ENCODE measurements at places on chromosomes 7 and 10.

DNA sequence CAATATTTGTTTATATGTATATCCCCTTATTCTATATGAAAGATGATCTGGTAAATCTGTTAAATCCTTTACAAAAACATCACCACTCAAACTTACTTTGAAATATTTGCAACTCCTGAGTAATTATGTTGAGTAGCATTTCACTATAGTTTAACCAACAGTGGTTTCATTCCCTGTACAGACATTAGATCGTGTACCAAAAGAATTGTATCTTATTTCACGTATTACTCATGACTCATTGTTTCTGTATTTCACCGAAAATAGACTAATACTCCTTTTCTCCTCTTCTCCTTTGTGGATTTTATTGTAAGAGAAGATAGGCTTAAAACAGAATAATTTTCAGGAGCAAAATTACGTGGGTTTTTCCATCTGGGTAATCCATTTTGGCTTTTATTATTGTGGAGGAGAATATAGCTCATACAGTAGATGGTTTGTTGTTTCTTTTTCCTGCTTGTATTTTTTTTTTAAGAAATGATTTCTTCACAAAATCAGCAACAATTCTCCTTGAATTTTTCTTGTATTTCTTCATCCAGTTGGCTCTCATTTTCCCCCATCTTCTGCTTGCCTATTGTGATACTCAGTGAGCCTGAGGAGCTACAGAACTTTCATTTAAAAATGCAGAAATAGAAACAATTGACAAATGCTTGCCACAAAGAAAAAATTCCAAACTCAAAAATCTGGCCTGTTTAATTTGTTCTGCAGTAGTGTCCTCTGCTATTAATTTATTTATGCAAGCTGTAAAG is 90.6 kb upstream of the OIT3 start:
- no peak for DNase-seq

- DNase-seq, result no peak
Observed at GRCh38 chr7:121071132-121071531, 82.6 kb downstream of the CPED1 start.

DNA sequence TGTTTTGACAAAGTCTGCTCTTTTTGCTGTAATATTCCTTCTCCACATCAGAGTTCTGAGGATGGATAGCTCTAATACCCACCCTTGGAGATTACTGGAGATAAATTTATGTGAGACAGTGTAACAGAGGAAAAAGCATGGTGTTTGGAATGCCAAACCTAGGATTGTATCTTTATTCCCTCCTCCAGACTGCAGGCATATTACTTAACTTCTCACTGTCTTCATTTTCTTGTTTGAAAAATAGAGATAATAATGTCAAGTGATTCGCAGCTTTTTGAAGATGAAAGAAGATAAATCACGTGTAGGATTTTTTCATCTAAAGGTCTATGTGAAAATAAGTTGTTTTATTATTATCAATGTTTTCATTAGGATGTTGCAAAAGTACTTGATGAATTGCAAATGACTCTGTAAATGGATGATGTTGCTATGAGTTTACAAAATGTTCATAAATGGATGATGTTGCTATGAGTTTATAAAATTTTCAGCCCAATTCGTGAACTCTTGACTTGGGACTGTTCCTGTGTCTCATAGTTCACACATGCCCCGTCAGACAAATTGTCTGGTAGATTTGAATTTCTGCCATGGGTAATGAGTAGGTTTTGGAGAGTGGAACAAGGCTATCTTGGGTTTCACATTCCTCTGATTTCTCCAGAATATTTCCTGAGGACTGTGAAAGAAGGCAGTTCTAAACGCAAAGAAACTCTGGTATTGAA is 113.1 kb upstream of the IGFBP3 start:
- DNase-seq, result no peak

GRCh38 chr7:30790356-30790755 is 19.1 kb downstream of the MINDY4 start:
- DNase-seq, result no peak

DNA sequence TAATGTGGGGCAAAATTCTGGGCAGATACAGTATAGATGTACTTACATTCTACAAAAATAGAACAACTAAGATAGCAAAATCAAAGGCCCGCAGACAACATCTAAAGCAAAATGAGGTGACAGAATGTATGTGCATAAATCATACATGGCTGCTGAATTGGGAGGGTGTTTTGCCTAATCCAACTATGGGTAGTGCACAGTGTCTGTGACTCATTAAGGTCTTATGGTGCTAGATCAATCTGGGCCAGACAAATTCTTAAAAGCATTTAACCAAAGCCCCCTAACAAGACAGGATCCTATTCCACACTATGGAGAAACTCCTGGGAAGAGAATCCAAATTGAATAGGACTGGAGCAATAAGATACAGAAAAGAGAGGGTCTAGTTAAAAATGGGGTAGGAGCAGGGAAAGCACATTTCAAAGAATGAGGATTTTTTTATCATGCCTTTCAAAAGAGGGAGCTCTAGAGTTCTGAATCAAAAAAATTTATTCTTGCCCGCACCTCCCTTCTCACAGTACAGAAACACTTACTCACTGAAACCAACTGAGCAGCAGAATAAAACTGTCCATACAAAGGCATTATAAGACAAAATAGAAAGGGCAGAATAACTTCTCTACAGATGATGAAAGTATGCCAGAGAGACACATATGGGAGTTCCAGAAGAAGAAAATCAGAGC is 181.3 kb downstream of the RNLS start:
- DNase-seq, result no peak

- DNase-seq, result no peak
Observed at GRCh38 chr10:132249226-132249724, 58.5 kb downstream of the STK32C start.

- DNase-seq, result no peak
Observed at GRCh38 chr10:88234297-88234696, 348.8 kb downstream of the RNLS start.

GRCh38 chr10:122507616-122508015 is 46.3 kb downstream of the HTRA1 start:
- no peak for DNase-seq

DNA sequence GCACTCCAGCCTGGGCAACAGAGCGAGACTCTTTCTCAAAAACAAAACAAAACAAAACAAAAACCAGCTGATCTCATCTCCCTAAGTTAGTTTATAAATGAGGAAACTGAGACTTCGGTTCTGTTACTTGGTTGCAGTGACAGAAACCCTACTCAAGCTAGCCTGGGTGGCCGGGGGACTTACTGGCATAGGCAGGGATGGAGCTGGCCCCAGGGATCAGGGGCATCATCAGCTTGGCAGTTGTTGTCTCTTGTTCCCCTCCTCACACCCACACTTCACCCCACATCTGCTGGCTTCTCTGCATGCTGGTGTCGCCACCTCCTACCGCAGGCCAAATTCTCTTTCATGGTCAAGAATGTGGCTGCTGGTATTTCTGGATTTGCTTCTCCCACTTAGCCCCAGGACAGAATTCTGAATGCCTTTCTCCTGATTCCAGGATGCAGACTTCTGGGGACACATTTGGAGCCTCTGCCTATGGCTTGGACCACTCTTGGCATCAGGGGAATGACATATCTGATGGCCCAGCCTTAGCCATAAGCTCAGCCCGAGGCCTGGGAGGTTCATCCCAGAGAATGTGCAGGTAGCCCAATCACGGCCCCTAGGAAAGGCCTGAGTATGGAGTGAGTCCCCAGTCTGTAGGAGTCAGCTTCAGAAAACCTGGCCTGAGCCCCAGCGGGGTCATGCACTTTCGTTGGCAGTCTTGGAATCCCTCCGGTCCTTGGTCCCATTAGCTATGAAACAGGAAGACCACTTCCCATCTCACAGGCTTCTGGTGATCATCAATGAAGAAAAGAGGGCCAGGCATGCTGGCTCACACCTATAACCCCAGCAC is 41.6 kb upstream of the CTBP2 start:
- no peak for DNase-seq

DNA sequence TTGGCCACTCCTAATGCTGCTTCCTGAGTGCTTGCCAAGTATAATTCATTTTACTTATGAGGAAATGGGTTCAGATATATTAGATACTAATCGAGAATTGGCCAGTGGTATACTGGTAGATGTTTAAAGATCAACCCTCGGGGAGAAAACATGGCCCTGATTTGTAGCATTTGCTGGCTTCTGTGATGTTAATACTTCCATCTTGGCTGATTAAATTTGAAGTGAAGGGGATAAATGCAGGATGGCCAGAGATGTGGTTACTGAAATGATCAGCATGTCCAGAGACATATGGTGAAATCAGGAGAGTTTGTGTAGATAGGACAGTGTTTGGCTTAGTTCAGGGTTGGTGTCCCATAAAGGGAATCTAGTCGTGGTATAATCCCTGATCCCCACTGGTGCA is 11.2 kb downstream of the UBE2D4 start:
- DNase-seq, result no peak

- peak; percentile 84 for DNase-seq
Observed at GRCh38 chr7:101717628-101718357, 88.7 kb upstream of the MYL10 start.

DNA sequence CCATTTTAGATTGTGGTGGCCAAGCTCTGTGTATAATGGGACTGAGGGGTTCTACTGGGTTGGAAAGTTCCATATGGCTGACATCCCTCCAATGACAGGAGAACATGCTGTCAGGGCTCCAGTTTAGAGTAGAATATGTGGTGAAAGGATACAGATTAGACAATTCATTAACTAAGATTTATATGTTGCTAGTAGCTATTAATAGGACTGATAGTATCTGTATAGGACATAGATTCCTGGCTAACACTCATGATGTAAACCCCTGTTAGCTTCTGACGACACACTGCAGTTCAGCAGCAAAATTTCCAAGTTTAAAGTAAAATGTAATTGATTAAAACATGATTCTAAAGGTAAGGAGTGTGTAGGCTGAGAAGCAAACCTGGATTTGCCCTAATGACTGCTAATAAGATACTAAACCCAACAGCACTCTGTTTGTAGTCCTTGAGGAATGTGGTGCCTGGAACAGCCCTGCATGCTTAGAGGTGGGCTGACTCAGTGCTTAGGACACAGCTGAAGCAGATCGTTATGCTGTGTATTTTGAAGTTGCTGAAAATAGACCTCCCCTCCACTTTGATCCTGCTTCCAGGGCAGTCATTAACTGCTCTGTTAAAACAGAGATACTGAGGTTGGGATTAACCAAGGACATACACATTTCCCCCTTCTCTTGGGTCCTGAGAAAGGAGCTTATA is 1129.6 kb downstream of the SORCS3 start:
- DNase-seq, result no peak

GRCh38 chr10:121243609-121244241 is 354.5 kb downstream of the FGFR2 start:
- no peak for DNase-seq

- peak; percentile 93 for DNase-seq
Observed at GRCh38 chr7:94297397-94297838, 97.3 kb upstream of the COL1A2 start.

DNA sequence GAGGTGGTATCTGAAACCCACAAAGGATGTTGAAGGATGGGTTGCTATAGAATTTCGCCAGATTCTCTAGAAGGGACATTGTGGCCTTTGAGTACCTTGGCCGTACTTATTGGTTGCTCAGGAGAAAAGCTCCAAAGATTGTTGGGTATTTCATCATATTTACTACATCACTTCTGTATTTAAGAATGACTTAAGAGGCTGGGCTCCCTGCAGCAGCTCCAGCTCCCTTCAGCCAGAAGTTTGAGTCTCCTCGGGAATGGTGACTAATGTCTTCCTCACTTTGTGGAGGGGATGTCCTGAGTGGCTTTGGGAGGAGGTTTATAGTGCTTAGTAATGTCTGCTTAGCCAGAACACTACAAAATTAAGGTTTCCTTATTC is 18.1 kb downstream of the MINDY4 start:
- no peak for DNase-seq

DNA sequence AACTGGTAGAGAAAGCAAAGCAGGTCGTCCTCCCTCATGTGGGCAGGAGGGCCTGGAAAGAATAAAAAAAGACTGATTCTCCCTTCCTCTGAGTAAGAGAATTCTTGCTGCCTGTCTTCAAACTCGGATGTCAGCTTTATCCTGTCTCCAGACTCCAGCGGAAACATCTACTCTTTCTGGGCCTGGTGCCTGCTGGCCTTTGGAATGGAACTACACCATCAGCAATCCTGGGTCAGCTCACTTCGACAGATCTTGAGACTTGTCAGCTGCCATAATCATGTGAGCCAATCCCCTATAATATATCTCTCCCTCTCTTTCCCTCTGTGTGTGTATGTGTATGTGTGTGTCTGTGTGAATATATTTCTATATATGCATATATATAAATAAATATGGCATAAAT is 411.0 kb upstream of the DPP6 start:
- DNase-seq, result peak; percentile 86

- no peak for DNase-seq
Observed at GRCh38 chr10:100729862-100730724, 15.3 kb upstream of the PAX2 start.

- DNase-seq, result peak; percentile 38
Observed at GRCh38 chr7:45708046-45708950, 134.1 kb downstream of the ADCY1 start.

GRCh38 chr7:115631782-115632181 is 398.8 kb downstream of the TFEC start:
- DNase-seq, result no peak

- DNase-seq, result no peak
Observed at GRCh38 chr7:135355377-135356048, 121.9 kb downstream of the STRA8 start.

DNA sequence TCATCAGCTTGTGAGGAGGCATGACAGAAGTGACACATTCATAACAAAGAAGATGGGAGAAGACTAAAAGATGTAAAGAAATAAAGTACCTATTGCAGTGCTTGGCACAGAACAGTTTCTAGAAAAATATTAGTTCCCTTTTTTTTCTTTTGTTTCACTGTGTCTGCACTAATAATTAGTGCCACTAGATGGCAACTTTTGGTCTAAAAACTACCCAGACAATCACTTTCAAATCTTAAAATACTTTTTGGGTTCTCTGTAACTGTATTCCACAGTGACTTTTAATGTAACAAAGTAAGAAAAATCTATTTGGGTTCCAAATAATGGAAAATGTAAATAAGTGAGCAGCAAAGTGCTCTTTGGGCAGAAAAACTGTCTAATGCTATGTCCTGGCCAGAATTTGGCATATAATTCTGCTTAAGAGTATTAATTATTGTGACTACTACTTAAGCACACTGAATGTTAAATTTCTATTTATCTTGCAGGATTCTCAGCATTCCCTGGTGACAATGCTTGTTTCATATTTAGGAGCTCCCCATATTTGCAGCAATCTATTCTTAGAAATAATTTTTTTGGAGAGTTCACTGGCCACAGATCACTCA is 134.8 kb upstream of the KIF5B start:
- DNase-seq, result no peak

Measured in sigmoid colon (tissue), 7 donors.